ENCODE measurements at places on chromosomes 11 and 22.

GRCh38 chr11:72812604-72812966 lies 1.6 kb upstream of the ATG16L2 start:
- no peak for DNase-seq

DNA sequence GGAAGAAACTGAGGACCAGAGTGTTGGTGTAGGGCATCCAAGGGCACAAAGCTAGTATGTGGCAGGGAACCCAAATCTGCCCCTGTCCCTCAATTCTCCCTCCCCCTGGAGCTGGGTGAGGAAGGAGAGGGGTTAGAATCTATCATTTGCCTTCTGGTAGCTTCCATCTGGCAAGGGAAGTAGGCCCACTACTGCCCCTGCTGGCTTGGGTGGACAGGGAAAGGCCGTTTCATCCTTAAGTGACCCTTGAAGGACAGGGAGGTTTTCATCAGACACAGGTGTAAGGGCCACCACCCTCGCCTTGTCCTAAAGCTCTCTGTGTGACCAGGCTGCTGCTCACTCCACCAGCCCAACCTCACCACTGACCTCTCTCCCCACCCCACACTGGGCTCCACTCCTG lies 22.1 kb downstream of the NECTIN1 start:
- no peak for DNase-seq

- DNase-seq: no peak
These were observed 47.4 kb downstream of the CHST1 start for GRCh38 chr11:45617871-45618601.

DNA sequence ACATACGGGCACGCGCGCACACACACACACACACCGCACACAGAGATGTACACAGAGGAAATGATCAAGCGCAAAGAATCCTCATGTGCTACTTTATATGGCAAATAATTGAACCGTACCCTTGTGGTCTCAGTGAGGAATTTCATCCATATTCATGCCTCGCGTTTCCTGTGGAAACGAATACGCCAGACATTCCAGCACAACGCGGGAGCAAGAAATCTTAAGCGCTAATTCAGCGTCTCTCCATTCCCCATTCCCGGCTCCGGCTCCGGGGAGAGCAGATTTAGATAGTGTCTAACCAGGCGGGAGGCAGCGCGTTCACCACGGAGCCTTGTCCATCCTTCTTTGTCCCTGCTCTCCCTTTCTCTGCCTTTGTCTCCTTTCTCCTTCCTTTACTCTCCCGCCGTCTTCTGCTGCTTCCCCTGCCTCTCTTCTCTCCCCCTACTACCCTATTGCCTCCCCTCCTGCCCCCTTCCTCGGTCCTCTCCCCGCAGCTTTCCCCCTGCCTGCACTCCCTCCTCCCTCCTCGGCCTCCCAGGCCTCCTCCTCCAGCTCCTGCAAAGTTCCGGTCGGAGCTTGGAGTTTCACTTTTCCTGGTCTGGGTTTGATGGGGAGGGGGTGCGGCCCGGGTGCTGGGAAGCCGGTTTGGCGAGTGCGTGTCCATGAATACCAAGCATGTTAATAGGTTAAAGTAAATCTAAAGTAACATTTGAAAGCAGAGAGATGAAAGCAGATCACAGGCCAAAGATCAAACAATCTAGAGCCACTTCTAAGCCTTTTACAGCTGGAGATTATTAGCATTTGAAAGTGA lies 579.3 kb downstream of the BUD13 start:
- DNase-seq: peak; percentile 87

Measured in astrocyte of the cerebellum (primary cell).